ENCODE measurements at places on chromosomes 11 and 22. TPM values are rescaled to one million over a fixed set of nuclear protein-coding genes. Genes with fewer than 3 reads are reported as not detected.

DNA sequence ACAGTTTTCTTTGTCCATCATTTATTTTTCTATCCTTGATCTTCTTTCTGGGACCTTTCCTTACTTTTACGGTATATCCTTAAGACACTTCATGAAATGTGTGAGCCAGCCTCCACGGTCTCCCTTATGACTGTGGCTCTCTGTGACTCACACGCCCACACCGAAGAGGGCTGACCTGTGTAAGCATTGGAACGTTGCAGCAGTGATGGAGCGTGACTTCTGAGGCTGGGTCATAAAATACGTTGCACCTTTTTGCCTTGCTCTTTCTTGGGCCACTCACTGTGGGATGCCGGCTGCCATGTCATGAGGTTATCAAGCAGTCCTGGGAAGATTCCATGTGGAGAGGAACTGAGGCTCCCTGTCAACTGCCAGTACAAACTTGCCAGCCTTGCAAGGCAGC, 96.3 kb upstream of the RAB1B start:
- no peak for DNase-seq

CLMP gene
- total RNA-seq: 12.3 TPM

- DNase-seq: no peak
Measured at GRCh38 chr11:69881467-69882269, 62.5 kb upstream of the FGF3 start.

- DNase-seq: no peak
Measured at GRCh38 chr11:44446996-44447771, 118.3 kb upstream of the CD82 start.

FAM111A gene
- total RNA-seq: 106 TPM

- DNase-seq: no peak
Measured at GRCh38 chr22:44711690-44712555, 9.9 kb downstream of the PRR5 start.

PLXNB2 gene
- 55.5 TPM for total RNA-seq

GRCh38 chr11:3203221-3204043, 15.2 kb downstream of the MRGPRG start:
- no peak for DNase-seq

DNA sequence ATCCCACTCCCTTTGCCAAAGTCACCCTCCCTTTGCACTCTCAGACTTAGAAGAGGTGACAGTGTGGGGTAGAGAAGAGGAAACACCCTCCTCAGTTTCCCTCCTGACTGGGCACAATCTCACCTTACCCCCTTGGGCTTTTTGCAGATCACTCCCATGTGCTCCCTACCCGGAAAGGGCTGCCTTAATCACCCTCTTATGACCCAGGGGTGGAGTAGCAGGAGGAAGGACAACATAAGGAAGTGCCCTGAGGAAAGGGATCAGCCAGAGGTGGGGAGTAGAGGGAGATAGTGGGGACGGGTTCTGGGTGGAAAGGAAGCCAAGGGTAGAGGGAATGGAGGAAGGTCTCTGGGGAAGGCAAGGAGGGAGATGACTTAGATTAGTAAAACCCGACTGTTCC, 52.0 kb downstream of the NRXN2 start:
- DNase-seq: no peak

ANGPTL5 gene
- not detected for total RNA-seq
